Suppressor macrophage (primary cell): ENCODE measurements at places on chromosomes 3 and 15.

- no peak for DNase-seq
Observed at GRCh38 chr3:32794487-32795308, 23.1 kb upstream of the TRIM71 start.

GRCh38 chr3:82473864-82474541, 712.6 kb upstream of the GBE1 start:
- no peak for DNase-seq

DNA sequence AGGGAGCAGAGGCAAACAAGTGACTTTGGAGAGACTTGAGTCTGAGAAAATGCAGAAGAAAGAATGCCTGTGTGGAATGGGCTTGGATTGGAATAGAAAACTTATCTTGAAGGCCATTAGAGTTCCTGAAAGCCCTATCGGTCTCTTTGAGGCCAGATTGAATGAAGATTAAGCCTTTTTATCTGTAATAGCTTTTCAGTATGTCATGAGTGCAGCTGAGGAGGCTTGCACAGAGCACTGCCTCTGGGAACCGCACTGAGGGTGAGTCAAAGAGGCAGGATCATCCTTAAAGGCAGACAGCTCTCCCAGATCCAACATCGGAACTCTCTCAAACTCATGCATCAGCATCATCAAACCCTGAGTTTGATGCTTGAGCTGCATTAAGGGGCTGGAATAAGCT, 515.2 kb downstream of the NTRK3 start:
- DNase-seq = no peak

DNA sequence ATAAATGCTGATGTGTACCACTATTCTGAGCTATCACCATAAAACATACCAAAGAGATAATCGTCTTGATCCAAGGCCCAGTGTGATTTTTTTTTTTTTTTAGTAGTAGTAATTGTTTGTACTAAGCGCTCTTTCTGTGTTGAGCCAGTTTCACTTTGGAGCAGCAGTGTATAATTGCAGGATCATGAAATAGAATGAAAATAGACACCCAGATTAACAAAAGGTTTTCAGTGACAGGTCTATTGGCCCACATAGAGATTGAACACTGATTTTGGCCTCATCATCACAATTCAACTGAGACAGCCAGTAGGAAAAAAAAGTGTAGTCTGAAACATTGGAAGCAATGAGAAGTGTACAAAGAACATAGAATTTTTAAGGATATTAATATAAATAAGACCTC, 749.8 kb downstream of the NAALADL2 start:
- DNase-seq = no peak

- DNase-seq = no peak
Observed at GRCh38 chr15:49036650-49037545, 9.3 kb downstream of the SECISBP2L start.

GRCh38 chr3:99753268-99753975, 64.2 kb upstream of the CMSS1 start:
- peak; percentile 5 for DNase-seq

- no peak for DNase-seq
Observed at GRCh38 chr15:57566834-57567233, 24.9 kb upstream of the MYZAP start.

DNA sequence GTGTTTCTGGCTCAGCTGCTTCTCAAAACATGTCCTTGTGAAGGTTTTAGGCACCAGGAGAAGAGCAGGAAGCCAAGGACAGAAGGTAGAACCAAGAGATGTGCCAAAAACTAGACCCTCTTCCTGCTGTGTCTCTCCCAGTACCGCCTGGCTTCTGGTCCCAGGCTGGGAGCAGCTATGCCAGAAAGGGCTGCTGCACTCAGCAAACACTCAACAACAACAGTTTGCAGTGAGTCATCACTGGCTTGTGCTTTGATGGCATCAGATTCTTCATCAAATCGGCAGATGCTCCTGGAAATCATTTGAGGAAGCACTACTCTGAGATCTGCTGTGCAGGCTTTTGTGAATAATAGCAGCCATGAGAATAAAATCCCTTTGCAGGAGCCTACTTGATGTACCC, 63.2 kb downstream of the DGKG start:
- DNase-seq = peak; percentile 75

GRCh38 chr15:97522347-97522746, 438.2 kb upstream of the ARRDC4 start:
- no peak for DNase-seq

DNA sequence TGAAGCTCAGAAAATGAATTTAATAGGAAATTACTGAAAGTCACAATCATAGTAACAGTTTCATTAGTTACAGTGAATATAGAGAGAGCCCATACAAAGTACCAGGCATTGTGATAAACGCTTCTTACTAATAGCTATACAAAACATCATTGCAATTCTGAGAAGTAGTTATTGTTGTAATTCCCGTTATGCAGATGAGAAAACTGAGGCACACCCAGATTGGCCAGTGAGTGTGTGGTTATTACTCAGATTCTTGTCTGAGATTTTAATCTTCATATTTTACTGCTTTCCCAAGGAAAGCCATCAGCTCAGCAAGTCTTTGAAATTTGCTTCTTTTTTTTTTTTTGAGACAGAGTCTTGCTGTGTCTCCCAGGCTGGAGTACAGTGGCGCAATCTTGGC, 14.3 kb downstream of the FLNB start:
- no peak for DNase-seq

DNA sequence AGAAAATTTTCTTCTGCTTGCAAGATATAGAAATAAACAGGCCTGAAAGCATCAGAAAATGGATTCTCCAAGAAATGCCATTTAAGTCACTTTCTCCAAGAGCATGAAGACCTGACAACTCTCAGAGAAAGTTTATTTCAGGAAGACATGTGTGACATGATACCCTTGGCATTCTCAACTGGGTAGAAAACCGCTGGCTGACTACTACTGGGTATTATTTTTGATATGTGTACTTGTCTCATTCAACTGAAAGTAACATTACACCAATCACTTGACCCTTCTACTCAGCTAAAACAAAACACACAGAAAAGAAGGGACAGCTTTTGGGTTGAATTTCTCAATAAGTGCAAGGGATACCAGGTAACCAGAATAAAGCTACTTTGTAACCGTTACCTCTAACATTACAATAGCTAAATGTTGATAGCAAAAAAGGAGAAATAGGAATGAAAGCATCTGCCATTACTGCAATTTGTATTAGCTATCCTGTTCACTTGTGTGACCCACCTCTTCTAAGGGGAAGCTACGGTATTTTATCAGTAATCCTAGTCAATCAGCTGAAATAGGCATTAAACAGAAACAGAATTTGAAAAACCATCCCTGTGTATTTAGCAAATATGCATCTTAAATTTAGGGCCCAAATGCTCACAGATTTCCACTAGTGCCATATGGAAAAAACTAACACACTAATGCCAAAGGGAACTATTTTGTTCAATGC, 7.3 kb downstream of the TRA2B start:
- DNase-seq = no peak

- DNase-seq = peak; percentile 65
Observed at GRCh38 chr3:13110678-13111116, 37.5 kb upstream of the IQSEC1 start.

DNA sequence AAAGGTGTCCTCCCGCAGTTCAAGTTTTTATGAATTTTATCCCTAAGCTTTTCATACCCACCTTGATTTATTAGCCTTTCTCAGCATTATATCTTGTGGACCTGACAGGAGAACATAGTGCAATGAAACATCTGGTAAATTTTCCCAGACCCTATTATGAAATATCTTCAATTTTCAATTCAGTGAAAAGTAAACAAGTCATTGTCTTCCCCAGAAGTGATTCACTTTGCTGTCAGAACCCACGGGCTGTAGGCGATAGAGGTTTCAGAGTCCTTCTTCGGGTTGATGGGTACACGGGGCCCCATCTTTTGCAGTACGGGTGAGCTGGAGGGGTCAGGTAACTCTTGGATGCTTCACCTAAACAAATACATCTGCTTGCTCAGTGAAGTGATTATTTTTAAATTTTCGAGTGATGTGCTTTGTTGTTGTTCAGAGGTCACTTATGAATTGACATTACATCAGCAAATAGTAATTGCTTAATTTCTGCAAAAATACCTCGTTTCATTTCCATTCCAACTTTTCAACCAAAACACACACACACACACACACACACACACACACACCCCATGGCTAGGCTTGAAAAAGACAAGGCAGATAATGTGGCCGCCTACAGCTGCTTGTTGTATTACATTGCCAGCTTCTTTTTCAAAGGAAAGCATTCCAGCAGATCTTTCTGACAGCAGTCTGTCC, 102.9 kb downstream of the SEMA6D start:
- no peak for DNase-seq

DNA sequence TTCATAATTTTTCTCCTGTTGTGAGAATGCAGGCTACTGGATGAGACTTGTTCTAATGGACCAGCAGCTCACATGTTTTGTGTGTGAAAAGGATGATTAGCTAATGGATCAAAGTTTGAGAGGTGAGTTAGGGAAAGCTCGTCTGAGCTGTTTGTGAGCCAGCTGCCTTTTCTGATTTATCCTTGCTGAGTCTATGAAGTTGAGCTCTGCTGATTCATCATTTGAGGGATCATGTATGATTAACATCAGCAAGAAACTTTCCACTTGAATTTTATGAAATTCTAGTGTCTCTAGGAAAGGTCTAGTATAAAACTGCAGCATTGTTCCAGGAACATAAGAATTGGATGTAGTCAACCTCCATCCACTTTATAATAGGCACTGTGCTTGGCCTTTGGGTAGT, 698.7 kb downstream of the NTRK3 start:
- DNase-seq = no peak

DNA sequence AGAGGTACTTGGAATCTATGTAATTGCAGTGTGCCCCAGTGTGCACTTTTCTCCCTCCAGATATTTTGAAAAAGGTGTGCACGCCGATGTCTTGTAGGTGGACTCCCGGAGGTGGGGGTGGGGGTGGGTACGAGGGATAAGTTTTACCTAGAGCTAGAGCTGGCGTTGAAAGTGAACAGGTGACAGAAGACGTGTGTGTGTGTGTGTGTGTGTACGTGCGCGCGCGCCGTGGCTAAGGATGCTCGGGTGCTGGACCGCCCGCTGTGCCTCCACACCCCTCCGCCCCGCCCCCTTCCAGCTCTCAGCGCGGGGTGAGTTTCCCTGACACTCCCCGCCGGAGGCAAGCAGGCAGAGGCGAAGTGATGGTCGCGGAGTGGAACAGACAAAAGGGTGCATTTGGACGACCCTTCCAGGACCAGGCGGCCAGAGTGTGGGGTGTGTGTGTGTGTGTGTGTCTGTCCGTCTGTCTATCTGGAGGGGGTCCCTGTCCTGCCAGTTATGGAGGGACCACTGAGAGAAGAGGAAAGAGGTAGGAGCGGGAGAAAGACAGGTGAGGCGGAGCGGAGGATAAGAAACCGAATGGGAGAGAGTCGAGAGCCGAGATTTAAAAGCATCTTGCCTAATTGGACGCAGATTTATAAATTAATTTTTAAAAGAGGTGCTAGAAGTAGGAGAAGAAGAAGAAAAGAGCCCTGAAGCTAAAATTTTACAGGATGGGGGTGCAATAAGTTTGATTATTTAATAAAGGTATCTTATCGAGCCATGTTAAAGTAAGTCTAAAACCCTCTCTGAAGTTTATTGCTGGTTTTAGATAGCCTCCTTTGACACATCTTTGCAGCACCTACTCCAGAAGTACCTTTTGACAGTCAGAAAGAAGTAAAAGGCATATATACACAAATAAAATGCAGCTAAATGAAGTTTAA, 335.8 kb upstream of the THRB start:
- no peak for DNase-seq

- no peak for DNase-seq
Observed at GRCh38 chr3:40582401-40583027, 57.8 kb downstream of the ZNF621 start.

GRCh38 chr3:86245360-86245759, 745.6 kb downstream of the VGLL3 start:
- no peak for DNase-seq

GRCh38 chr15:77646104-77646694, 13.5 kb upstream of the LINGO1 start:
- DNase-seq = no peak

GRCh38 chr3:192062186-192062585, 601.2 kb downstream of the PYDC2 start:
- DNase-seq = no peak

GRCh38 chr3:153820035-153820434, 301.2 kb upstream of the ARHGEF26 start:
- DNase-seq = peak; percentile 18

DNA sequence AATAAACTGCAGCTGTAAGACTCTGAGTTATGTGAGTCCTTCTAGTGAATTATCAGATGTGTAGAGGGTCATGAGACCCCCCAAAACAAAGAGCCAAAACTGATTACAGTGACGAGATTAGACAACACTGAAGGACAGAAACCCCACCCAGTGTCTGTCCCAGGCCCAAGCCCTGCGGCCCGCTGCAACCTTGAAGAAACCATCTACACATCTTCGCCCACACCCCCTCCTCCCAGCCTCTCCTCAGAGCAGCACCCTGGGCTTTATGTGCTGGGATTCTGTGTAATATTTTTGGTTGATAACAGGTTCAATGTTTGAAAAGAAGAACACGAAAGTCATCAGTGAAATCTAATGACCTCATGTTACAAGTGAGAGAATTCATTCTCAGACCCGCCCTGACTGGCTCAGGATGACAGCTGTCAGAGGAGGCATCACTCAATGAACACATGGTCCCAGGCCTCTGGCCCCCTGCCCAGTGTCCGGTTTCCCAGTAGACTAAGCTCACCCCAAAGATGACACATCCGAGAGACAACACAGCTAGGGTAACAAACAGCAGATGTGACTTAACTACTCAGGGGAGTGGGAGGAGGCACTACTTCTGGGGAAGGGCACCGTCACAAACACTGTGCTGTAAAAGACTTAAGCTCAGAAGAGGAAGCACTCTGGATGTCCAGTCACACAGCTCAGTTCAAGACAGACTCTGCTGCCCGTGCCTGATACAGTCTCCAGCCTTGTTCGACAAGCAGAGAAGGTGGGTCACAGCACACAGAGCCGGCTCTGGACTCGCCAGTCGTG, 48.9 kb downstream of the NIPA2 start:
- peak; percentile 96 for DNase-seq

DNA sequence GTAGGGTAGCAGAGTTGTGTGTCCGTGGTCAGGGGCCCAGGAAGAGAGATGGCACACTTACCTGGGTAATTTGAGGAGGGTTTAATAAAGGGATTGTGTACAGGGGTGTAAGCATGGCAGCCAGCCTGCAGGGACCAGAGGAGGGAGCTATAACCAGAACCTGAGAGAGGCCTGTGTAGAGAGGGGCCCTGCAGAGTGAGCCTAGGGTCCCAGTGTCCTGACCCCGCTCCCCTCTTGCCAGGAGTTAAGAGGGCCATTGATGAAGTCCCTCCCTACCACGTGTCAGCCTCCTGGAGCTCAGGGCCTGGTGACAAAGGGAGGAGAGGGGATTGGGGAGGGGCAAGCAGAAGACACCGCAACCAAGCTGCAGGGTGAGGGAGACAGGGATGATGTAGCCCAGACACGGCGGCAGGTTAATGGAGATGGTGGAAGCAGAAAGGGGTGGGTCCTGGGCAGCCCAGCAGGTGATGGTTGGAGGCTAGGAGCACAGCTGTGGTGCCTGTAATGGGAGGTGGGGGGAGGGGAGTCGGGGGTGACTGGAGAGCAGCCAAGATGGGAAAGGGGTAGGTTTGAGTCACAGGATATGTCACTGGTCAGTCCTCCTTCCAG, 165.4 kb upstream of the TOPAZ1 start:
- no peak for DNase-seq

GRCh38 chr3:171967137-171967783, 72.1 kb upstream of the FNDC3B start:
- peak; percentile 73 for DNase-seq

- DNase-seq = no peak
Observed at GRCh38 chr15:61479613-61480012, 250.5 kb upstream of the RORA start.

- DNase-seq = peak; percentile 47
Observed at GRCh38 chr3:31934018-31934417, 47.0 kb downstream of the OSBPL10 start.
